ENCODE measurements at places on chromosomes 11 and 22.

GRCh38 chr11:133930767-133931448 lies 25.9 kb downstream of the IGSF9B start:
- DNase-seq: no peak

DNA sequence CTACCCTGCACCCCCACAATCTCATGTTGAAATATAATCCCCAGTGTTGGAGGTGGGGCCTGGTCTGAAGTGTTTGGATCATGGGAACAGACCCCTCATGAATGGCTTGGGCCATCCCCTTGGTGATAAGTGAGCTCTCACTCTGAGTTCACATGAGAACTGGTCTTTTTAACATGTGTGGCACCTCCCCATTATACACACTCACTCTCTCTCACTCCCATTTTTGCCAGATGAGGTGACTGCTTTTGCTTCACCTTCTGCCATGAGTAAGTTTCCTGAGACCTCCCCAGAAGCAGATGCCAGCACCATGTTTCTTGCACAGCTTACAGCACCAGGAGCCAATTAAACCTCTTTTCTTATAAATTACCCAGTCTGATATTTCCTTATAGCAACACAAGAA lies 32.1 kb upstream of the DRD2 start:
- DNase-seq: no peak

DNA sequence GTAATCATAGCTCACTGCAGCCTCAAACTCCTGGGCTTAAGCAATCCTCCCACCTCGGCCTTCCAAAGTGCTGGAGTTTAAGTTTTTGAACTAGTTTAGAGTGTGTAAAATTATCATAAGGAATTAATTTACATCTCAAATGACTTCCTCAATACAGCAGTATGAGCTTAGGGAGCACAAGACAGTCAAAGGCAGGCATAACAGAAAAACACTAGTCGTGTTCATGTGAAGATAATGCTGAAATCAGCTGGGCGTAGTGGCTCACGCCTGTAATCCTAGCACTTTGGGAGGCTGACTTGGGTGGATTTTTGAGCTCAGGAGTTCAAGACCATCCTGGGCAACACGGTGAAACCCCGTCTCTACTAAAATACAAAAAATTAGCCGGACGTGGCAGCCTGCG lies 25.8 kb downstream of the YDJC start:
- no peak for DNase-seq

DNA sequence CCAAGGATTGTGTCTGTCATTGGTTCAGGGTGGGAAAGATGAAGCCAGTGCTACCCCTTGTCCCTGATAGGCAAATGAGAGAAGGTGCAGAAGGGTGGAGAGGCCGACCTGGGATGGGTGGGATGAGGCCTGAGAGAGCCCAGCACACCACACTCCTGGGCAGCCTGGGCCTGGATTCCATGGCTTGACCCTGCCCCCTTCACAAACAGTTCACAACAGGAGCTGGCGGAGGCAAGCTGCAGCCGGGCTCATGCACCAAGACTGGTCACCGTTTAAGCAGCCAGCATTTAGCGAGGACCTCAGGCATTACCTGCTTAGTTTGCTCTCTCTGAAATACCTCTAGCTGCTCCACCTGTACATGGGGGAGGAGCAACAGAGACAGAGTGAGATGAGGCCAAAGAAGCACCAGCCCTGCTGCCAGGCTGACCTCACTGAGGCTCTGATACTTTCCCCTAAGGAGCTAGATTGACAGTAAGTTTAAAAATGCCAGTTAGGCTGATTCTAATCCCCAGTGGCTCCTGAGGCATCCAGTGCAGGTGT lies 13.5 kb downstream of the IL18BP start:
- no peak for DNase-seq

DNA sequence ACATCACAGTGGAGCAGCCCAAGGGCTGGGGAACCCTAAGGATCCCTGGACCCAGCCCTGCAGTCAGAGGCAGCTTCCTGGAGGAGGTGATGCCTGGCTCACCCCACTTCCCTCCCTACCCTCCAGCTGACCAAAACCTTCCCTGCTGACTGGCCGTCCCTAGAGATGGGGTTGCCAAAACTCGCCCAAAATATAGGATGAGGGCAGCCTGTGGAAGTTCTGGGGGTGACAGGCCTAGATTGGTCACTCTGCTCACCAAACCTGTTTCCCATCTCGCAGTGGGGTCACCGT lies 35.0 kb upstream of the PPARA start:
- no peak for DNase-seq

GRCh38 chr22:44455963-44456358 lies 42.1 kb downstream of the RTL6 start:
- DNase-seq: no peak

DNA sequence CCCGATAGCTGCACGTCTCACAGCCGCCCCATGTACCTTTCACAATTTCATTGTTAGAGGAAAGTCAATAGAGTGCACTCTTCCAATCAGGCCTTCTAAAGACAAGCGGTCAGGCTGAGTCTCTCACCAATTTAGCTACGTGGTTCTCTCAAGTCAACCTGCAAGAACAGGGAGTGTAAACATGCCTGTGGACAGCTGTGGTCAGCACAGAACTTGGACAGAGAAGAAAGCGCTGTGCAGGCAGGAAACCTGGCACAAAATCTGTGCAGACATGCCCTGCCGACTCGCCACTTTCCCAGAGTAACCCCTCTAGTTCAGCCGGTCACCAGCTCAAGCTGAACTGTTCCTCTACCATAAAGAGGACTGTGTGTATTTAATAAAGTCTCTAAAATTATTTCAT lies 39.5 kb downstream of the CHKA start:
- no peak for DNase-seq

- DNase-seq: no peak
Observed at GRCh38 chr11:105381941-105382340, 227.9 kb upstream of the GRIA4 start.

- DNase-seq: no peak
Observed at GRCh38 chr11:106920899-106921509, 97.3 kb downstream of the GUCY1A2 start.

- no peak for DNase-seq
Observed at GRCh38 chr11:28383456-28383855, 275.3 kb downstream of the METTL15 start.

- no peak for DNase-seq
Observed at GRCh38 chr11:68146704-68147474, 25.7 kb upstream of the CHKA start.

DNA sequence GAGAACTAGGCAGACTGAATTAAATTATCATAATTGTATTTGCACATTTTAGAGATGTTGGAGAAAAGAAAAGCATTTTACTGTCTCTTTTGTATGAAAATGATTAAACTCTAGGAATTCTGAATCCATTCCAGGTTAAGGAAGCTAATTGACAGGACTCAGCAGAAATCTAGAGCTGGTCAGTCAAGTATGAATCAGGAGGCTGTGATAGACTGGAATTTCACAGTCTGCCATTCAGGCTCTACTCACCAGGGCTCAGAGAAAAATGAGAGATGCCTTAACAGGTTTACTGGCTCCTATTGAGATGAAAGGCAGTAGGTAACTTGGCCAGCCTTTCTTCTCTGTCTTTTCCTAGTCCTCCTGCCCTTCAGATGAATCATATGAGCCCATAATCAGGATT lies 693.9 kb upstream of the CHORDC1 start:
- no peak for DNase-seq

GRCh38 chr11:1128311-1129142 lies 29.2 kb upstream of the MUC5AC start:
- DNase-seq: no peak

DNA sequence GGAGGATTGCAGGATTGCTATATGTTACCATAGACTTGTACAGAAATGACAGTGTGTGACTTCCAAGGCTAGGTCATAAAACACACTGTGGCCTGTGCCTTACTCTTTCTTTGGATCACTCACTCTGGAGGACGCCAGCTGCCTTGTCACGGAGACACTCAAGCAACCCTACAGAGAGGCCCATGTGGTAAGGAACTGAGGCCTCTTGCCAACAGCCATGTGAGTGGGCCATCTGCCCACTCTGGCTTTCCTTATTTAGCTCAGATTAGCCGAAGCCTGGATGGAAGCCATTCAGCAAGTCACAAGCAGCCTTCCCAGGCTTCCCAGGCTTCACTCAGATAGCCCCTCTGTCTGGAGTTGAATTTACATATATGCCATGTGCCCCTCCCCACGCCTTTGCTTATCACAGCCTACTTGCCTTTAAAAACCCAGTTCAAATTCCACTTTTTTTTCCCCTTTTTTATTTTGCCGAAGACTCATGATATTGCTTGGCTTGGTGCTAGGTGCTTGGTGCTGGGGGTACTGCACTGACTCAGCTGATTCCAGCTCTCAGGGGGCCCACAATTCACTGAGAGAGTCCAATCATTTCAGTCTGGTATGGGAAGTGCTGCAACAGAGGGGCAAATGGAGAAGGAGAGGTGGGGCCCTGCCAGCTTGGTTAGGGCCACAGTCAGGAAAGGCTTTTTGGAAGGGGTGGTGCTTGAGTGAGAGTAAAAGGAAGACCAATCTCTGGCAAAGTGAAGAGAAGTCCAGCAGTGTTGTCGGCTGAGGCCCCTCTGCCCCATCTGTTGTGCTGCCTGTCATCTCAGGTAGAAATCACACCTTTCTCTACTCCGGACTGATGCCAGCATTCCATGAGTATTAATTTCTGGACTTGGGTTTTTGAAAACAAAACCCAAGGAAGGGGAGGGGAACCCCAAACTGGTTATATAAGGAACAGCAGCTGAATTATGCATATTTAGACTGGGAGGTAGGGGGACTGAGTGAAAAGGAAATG lies 14.5 kb upstream of the P4HA3 start:
- no peak for DNase-seq

DNA sequence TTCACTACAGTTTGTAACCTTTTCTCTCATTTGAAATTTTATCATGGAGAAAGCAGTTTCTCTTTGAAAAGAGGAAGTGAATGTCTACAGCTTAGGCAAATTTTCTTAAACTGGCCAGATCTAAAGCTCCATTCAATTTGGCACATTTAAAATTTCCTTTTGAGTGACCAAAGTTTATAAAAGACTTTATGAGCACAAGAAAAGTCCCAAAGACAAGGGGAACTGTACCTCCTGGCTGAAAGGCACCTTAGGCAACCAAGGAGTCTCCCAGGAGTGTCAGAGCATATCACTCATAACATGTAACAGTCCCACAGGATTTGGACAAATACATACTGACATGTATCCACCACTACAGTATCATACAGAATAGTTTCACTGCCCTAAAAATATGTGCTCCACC lies 41.3 kb downstream of the NARS2 start:
- DNase-seq: no peak

- DNase-seq: no peak
Observed at GRCh38 chr11:63951779-63952536, 13.2 kb downstream of the NAA40 start.
